CD14-positive monocyte (primary cell): ENCODE measurements at places on chromosomes 6 and 20. TPM values are rescaled to one million over a fixed set of nuclear protein-coding genes. Genes with fewer than 3 reads are reported as not detected.

Gene MCM8
- polyA plus RNA-seq, result 0.18 TPM

Gene GSTA2
- polyA plus RNA-seq, result not detected

GRCh38 chr20:41155261-41155660 is 17.9 kb downstream of the PLCG1 start:
- no peak for DNase-seq
- H3K36me3 ChIP-seq, result no peaks in the 10 kb centered on the region
- no peak overlapping the region for H3K27ac ChIP-seq
- H3K27me3 ChIP-seq, result peaks cover 15% of the 10 kb centered on the region

GRCh38 chr6:16654701-16655100 is 106.6 kb downstream of the ATXN1 start:
- DNase-seq, result no peak
- H3K4me1 ChIP-seq, result peaks cover 5% of the 10 kb centered on the region
- H3K27me3 ChIP-seq, result no peaks in the 10 kb centered on the region
- peaks cover 27% of the 10 kb centered on the region for H3K36me3 ChIP-seq
- no peak overlapping the region for H3K4me3 ChIP-seq

DNA sequence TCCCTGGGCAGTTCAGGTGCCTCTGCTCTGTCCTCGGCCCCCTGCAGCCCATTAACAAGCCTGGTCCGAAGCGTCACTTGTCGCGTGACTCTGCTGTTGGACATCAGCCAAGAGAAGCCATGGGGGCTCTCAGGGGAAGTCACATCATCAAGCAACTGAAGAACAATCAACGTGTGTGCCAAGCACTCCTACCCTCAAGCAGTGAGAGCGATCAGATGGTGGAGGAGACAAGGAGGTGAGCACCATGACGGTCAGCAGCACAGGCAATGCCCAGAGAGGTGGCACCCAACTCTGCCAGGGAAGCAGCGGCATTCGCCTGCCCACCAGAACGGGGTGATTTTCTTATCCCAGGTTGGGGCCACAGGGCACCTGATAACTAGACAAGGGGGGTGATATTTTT is 132.7 kb downstream of the AGPAT4 start:
- peaks cover 5% of the 10 kb centered on the region for H3K4me1 ChIP-seq
- H3K27ac ChIP-seq, result no peak overlapping the region
- DNase-seq, result no peak
- H3K36me3 ChIP-seq, result no peaks in the 10 kb centered on the region
- H3K27me3 ChIP-seq, result no peaks in the 10 kb centered on the region
- no peak overlapping the region for H3K4me3 ChIP-seq

- no peak overlapping the region for H3K27ac ChIP-seq
- no peak for DNase-seq
- H3K27me3 ChIP-seq, result peaks cover 77% of the 10 kb centered on the region
Measured at GRCh38 chr20:56628015-56628872, 862 bp upstream of the TFAP2C start.

GRCh38 chr20:36826554-36827244 is 49.2 kb upstream of the TLDC2 start:
- no peaks in the 10 kb centered on the region for H3K4me1 ChIP-seq
- H3K27me3 ChIP-seq, result no peaks in the 10 kb centered on the region
- H3K4me3 ChIP-seq, result no peak overlapping the region
- no peak overlapping the region for H3K27ac ChIP-seq
- no peak for DNase-seq
